ENCODE measurements at places on chromosomes 6 and 20.

GRCh38 chr6:170222498-170223471, 68.1 kb downstream of the DLL1 start:
- DNase-seq, result no peak

DNA sequence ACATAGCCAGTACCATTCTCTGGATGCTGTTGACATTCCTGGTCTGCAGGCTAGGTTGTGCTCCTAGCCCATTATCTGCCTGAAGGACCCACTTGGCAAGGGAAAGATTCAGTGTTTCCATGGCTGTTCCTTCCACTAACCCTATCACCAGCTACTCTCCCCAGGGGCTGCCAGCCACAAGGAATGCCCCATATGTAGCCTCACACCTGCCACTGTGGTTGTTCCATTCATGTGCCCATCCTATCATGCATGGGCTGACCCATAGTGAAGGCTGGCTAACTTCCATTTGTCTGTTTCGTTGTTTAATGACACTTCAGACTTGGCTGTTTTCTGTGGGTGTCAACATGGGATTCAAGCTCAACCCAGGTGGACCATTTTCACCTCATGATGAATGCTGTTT, 25.6 kb upstream of the HLA-A start:
- DNase-seq, result no peak

DNA sequence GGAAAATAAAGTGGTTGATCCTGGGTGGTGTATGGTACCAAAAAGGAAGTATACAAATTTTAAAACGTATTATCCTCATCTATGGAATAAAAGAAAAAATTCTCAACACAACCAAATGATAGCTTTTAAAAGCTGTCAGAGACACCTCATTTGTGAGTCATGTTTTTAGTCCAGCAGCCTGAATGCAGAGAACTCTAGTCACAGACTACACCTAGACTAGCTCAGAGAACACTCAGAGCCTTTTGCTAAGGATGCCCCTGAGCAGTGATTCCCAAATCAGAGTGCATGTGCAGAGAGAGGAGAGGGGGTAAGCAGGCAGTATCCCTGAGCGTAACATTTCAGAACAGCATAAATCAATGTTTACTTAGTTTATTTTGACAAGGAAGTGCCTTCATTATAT, 809.3 kb downstream of the HACE1 start:
- DNase-seq, result no peak

GRCh38 chr6:74936886-74937285, 269.0 kb downstream of the COL12A1 start:
- DNase-seq, result no peak

DNA sequence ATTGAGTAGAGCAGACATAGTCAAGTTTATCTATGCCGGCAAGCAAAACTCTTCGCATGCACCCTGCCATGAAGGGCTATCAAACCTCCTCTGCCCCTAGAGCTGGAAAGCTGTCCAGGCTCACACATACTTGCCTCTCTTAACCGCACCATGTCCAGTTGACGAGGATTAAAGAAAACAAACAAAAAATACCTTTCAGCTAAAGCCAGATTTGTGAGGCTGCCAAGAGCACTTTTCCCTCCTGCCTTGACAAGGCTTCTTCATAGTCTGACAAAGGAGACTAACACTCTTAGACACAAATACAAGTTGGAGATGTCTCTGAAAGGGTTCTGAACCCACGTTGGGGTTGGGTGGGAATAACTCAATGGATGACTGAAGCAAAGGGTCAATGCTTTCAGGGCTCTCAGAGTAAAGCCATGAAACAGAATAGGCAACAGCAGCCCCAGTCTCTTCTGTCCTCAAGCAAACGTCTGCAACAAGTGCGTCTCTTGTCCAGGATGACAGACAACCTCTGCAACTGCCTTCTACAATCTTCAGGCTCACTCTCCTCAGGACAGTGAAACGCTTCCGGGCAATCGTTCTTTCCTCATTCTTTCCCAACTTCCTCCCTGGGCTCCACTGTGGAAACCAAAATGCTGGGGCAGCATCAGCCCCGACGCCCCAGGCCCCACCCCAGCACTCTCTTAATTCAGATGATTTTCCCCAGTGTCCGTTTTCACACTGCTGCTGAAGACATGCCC, 57.8 kb downstream of the AGPAT4 start:
- DNase-seq, result no peak
